Stimulated activated CD4-positive, alpha-beta T cell treated with anti-CD3 and anti-CD28 coated beads, TNF-alpha, amount 100 ng/mL, for 48 hours (primary cell): ENCODE measurements at places on chromosomes 13 and 19.

DNA sequence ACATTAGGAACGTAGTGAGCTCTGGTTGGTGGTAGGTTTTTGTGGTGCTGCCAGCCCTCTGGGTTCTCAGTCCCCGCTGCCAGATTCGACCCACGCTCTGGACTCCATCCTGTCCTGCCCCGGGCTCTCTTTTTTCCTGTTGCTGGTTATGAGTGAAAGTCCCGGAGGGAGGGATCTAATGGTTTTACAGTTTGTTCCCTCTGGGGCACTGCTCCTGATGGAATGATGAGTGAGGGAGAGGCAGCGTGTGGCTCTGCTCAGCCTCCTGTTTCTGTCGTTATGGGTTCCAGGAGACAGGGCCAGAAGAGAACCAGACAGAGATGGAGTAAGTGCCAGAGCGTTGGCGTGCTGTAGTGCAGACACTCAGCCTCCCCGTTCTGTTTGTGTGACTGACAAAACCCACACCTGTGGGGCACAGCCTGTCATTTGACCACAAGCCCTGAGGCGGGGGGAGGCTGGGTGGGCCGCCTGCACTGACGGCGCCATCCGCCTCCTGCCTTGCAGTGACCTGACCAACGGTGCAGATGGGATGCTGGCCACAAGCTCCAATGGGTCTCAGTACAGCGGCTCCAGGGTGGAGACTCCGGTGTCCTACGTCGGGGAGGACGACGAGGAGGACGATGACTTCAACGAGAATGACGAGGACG lies 18.3 kb downstream of the ATP4B start:
- DNase-seq, result no peak

GRCh38 chr13:102273111-102273510 lies 128.7 kb downstream of the FGF14 start:
- no peak for DNase-seq

- DNase-seq, result no peak
Measured at GRCh38 chr13:34931572-34931971, 10.5 kb upstream of the NBEA start.

DNA sequence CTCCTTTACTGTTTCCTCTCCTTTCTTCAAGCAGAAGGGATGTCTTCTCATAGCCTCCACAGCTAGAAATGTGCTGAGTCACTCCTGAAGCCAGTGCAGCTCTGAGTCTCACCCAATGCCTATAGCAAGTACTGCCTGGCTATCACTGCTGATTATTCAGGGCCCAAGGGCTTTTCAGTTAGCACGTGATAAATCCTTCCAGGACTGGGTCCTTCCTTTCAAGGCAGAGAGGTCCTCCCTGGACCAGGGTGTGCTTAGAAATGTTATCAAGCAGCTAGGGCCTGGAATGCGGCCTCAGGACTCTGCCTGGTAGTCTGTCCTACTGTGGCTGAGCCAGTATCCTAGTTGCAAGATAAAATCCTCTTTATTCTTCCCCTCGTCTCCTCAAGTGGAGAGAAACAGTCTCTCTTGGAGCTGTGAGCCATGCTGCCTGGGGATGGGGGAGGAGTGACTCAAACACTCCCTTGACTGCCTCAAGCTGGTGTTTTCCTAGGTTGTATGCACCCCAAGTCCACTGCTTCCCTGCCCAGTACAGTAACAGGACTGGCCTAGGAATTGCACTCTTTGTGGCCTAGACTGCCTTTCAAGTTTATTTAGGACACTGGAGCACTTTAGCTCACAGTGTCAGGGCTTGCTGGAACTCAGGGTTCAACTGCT lies 198.7 kb upstream of the SERP2 start:
- no peak for DNase-seq

DNA sequence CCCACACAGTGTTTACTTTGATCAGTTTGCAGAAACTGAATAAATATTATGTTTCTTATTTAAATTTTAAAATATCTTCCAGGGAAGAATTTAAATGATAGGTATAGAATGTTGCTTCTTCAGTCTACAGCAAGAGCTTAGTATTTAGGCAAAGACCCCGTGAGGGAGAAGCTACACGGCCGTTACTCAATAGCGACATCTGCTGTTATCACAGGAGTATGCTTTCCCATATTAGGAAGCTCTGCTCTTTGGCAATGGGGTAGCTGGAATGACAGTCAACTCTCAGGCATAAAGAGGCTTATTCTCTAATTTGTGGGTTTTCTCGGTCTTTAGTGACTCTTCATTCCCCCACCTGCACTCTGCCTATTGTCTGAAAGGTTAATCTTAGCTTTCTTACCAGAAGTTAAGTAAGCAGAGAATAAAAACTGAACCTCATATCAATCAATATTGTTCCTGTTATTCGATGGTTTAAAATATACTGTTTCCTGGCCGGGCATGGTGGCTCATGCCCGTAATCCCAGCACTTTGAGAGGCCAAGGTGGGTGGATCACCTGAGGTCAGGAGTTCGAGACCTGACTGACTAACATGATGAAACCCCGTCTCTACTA lies 13.2 kb upstream of the LHFPL6 start:
- DNase-seq, result peak; percentile 26

GRCh38 chr19:46618670-46619231 lies 6.1 kb downstream of the PTGIR start:
- no peak for DNase-seq

DNA sequence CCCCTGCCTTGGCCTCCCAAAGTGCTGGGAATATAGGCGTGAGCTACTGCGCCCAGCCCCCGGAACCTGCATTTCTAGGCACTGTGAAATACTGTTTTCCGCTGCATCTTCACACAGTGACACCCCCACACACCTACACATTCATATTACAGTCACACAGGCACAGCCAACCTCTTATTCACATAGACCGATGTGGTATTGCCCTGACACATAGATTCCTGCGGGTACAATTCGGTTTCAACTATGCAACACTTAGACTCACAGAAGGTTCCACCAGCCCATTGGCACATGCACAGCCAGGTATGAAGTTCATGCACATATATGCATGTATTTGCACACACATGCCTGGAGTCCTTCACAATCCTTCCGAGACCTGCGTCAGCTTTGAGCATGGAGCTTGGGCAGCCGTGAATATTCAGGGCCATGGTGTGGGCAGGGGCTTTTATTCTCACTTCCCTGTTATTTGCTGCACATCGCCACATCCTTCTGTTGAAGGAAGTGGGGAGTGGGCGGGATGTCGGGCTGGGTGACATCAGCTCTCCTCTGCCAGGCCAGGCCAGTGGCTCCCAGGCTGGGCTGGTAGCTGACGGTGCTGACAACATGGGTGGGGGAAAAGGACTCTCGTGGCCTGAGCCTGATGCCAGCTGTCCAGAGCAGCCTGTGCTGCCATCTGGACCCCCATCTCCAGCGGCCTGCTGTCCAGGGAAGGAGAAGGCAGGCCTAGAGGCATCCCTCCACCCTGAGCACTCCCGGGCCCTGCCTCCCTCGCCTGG lies 5.4 kb upstream of the CDC37 start:
- peak; percentile 64 for DNase-seq

GRCh38 chr19:32638625-32639024 lies 36.4 kb downstream of the ANKRD27 start:
- no peak for DNase-seq

DNA sequence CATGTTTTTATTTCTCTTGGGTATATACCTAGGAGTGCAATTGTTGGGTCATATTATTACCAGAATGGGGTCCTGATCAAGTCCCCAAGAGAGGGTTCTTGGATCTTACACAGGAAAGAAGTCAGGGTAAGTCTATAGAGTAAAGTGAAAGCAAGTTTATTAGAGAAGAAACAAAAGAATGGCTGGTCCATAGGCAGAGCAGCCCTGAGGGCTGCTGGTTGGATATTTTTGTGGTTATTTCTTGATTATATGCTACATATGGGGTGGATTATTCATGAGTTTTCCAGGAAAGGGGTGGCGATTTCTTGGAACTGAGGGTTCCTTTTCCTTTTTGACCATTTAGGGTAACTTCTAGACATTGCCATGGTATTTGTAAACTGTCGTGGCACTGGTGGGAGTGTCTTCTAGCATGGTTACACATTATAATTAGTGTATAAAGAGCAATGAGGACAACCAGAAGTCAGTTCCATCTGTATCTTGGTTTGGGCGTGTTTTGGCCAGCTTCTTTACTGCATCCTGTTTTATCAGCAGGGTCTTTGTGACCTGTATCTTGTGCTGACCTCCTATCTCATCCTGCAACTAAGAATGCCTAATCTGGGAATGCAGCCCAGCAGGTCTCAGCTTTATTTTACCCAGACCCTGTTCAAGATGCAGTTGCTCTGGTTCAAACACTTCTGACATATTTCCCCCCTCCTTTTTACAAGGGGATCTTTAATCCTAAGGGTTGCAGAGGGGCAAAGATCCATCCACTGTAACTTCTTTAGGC lies 41.1 kb downstream of the CEACAM1 start:
- no peak for DNase-seq

DNA sequence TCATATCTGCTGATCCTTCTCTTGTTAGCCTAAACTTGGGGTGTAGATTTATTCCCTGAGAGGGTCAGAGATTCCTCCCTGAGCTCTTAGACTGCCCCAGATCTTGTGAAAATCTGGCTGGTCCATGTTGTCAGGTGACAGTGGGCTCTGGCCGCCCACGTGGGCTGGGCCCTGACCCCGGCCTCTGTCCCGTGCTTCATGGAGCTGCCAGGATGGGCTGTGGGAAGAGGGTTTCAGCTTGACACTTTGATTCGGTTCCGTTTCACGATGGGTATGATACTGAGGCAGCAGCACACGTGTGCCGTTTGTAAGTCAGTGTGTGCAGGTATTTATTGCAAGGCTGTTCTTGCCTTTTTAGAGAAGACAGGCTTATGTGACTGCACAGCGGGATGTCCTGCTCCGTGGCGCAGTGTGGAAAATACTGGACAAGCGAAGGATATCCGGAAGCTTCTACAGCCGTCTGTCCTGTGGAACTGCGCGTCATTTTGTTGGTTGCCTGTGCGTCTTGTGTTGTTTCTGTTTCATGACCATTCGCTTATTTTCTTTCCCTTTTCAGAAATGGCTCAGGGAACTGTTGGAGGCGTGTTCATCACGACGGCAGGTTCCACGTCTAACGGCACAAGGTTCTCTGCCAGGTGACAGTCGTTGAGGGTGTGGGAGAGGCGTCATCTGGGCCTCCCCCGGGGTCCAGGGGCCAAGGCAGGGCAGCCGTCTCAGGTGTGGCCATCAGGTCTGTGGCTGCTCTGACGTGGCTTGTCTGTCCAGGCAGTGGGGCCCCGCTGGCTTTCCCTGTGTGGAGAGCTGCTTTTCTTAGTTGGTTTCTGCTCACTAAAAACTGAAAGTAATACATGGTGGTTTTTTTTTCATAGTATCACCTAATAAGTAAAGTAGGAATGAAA lies 20.5 kb downstream of the ATP4B start:
- no peak for DNase-seq

- DNase-seq, result no peak
Measured at GRCh38 chr13:36918246-36919131, 1.5 kb downstream of the SMAD9 start.
